ENCODE measurements at places on chromosomes 1 and 21. TPM values are rescaled to one million over a fixed set of nuclear protein-coding genes. Genes with fewer than 3 reads are reported as not detected.

DNA sequence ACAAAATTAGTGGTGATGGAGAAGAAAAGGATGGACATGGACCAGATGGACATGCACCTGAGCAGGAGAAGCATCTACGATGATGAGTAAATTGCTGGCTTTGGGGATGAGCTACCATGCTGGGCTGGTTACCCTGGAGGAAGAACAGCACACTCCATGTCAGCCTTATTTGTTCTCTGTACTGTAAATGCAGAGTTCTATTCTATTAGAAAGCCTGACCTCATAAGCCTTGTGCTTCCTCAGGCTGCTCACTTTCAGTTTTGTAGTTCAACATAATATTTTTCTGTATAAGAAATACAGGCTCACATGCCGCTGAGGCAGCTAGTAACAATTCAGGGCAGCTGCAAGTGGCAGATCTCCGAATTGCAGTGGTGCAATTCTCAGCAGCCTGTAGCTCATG is 249.6 kb downstream of the PLA2G4A start:
- DNase-seq: no peak

- DNase-seq: no peak
These were observed 176.8 kb upstream of the SAMSN1 start for GRCh38 chr21:14722841-14723483.

DNA sequence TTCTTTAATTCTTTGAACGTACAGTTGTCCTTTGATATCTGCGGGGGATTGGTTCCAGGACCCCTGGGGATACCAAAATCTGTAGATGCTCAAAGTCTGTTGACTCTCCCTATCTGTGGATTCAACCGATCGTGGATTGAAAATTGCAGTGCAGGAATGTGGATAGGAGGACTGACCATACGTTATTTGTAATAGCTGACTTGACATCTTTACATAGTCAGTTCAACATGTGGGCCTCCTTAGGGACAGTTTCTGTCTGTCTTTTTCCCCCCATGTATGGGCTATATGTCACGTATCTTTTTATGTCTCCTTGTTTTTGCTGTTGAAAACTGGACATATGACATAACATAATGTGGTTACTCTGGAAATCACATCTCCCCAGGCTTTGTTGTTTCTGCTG is 204.9 kb downstream of the DYRK1A start:
- no peak for DNase-seq

DNA sequence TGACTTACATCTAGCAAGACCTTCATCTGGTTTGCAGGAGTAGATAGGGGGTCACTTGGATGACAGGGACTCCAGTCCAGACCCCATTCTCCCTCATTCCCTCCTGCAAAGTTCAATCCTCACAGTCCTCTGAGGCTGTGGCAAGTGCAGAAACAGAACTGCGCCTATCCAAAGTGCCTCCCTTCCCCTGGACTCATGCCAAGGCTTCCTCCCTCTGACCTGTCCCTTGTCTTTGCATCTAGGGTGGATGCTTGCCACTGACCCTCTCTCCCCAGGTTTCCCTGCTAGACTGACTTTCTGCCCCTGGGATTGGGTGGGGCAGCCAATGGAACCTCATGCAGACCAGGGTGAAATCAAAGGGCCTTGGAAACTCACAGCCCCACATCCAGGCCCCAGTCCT is 18.7 kb downstream of the PRAMEF1 start:
- DNase-seq: no peak

DNA sequence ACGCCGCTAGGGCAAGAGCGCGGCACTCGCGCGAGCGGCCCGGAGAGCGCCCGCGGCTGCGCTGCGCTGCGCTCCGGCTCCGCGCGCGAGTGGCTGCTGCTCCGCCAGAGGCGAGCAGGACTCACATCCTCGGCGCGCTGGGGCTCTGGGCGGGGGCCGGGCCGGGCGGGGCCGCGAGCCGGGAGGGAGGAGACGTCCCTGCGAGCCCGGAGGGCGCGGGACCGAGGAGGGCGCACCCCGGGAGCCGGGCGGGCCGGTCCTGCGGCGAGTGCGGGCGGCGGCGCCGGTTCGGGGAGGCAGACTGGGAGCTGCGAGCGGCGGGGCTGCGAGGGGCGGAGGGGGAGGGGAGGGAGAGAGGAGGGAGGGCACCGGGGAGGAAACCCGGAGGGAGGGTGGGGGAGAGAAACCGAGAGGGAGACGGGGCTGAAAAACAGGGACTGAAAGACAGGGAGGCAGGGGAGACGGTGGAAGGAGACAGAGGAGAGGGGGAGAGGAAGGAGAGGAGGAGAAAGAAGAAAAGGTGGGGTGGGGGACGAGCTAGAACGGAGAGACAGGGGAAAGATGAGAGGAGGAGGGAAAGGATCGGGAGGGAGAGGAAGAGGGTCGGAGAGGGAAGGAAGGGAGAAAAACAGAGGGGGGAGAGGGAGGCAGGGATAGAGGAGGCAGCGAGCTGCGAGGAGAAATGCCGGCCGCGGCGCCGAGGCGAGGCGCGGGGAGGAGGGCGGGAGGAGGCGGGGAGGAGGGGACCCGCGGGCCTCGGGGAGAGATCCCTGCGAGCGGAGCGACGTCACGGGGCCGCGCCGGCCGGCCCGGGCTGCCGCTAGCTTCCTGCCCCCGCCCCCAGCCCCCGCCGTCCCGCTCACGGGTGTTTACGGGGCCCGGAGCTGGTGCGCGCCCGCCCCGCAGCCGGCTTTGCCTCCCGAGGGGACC is at the start of gene CAMK2N1:
CAMK2N1 (minus strand) TSS at position 684 of the 930 bp plus-strand sequence. CDS start 831 bp downstream, outside the sequence.
- no peak for DNase-seq

DNA sequence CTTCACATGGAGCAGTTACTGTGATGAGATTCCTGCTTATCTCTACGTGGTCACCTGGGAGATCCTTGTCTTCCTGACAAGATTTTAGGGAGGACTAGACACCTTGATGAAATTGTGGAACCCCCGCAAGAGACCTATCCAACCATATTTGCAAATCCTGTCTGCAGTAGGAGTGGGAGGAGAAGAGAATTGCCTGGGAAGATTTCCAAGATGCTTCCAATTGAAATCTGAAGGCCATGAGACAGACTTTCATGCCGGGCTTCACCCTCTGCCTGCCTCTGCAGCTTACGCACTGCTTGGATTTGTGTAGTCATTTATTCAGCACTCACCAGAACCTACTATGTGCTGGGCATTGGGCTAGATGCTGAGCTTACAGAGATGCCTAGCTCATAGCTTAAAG is 106.6 kb downstream of the OMA1 start:
- no peak for DNase-seq

- DNase-seq: no peak
These were observed 513 bp downstream of the PBX1 start for GRCh38 chr1:164559342-164560051.

- no peak for DNase-seq
These were observed 1.1 kb upstream of the TBX15 start for GRCh38 chr1:118989006-118989815.

DNA sequence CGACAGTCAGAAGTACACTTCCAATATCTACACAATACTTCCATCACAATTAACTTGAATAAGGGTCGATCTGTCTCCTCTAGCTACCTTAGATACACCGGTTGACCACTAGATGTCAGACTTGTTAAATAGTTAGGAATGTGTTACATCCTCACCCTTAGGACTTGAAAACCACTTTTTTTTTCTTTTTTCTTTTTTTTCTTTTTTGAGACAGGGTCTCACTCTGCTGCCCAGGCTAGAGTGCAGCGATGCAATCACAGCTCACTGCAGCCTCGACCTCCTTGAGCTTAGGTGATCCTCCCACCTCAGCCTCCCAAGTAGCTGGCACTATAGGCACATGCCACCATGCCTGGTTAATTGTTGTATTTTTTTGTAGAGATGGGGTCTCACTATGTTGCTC is 120.4 kb upstream of the GREM2 start:
- DNase-seq: no peak

DNA sequence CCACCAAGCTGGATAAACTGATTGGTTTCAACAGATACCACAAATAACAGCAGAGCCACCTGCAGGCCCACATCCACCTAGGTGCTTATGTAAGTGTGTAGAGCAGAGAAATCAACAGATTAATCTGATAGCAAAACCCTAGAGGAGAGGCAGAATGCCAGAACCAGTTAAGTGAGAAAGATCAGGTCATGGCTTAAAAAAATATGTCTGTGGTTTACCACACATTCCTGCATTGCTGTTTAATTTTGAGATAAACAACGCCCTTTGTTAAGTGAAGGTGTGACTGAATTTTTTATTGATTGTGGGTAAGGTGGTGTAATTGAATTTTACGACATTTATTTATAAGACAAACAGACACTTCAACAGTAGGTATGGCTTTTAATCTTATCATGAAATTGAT is 21.2 kb downstream of the CRNN start:
- no peak for DNase-seq

- DNase-seq: no peak
These were observed 296.1 kb upstream of the SPAG17 start for GRCh38 chr1:118481126-118481525.

DNA sequence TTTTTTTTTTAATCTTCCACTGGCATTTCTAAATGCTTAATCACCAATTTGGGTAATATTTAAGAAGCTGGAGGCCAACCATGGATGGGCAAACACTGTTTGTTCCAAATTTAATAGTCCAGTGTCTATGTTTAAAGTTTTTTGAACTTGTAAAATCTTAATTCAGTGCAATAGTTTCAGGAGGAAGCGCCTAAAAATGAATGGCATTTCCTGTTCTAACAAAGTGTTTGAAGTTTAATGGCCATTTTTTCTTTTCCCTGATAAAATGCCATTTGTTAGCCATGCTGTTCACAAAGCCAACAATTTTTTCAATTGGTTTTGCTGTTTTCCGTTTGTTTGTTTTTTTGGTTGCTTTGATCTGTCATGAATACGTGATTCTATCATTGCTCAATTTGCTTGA is 552.1 kb downstream of the LMO4 start:
- DNase-seq: peak; percentile 26

DNA sequence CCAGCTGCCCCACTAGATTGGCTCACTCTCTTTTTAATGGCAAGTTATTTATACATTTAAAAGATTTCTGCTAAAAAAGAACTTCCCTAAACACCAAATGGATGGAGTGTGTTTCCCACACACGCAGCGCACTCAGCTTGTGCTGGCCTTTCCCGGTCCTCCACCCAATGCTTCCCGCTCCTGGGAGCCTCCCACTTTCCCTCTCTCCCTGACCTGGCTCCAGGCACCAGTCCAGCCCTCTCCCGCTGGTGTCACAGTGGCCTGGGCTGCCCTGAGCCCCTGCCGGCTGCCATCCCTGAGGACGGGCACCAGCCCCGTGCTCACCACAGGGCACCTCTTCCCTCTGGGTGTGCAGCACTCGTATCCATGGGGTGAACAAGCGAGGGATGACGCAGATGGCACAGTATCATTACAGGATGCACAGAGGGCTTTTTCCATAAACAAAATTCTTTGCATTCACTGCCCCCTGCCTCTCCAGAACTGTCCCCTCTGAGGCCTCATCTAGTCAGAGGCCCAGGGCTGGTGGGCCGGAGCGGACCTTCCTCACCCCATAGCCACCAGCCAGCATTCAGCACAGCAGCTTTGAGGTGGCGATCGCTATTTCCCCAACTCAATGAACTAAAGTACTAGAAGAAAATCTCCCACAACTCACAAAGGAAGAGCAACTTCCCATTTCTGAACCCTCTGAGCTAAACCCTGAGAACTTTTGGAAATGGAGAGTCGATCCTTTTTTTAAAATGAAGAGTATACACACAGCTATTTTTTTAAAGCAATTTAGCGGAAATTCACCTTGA is 68.5 kb downstream of the SLC37A1 start:
- DNase-seq: no peak

GRCh38 chr1:34730485-34730884 is 24.4 kb upstream of the GJB5 start:
- no peak for DNase-seq

The LAD1 gene
- polyA plus RNA-seq: not detected

The OR2T11 gene
- not detected for polyA plus RNA-seq

The SELE gene
- not detected for polyA plus RNA-seq

The LRRIQ3 gene
- polyA plus RNA-seq: 0.20 TPM

The CCDC185 gene
- polyA plus RNA-seq: not detected

The ACTL8 gene
- polyA plus RNA-seq: 0.07 TPM
